Activated effector memory CD4-positive, alpha-beta T cell treated with Interleukin-2 at 50 U/mL for 16 hours (primary cell): ENCODE measurements at places on chromosomes 16 and 17.

DNA sequence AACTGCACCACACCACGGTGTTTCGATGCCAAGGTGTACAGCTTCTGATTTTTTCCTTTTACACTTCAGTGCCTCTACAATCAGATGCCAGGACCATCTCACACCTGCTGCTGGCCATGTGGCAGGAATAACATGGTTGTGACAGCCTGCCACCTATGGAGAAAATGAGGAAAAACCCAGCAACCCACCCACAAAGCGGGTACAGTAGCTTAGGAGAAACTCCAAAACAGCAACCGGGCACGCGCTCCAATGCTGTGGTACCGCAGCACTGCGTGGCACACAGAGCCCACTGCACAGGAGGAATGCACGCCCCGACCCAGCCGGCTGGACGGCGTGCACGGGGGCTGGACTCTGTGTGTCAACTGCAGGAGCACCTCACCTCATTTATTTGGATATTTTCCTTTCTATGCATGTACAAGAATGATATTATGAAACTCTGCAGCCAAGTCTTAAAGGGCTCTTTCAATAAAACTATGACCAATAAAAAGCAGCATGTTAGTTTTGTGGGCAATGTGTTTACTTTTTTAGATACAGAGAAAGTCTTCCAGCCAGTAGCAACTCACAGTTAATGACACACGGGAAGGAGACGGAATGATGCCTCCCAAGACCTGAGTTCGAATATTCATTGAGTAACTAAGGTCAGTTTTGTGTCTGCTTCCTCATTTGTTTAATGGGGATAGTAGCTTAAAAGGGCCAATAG, 45.9 kb downstream of the MAP1LC3B start:
- DNase-seq, result no peak

DNA sequence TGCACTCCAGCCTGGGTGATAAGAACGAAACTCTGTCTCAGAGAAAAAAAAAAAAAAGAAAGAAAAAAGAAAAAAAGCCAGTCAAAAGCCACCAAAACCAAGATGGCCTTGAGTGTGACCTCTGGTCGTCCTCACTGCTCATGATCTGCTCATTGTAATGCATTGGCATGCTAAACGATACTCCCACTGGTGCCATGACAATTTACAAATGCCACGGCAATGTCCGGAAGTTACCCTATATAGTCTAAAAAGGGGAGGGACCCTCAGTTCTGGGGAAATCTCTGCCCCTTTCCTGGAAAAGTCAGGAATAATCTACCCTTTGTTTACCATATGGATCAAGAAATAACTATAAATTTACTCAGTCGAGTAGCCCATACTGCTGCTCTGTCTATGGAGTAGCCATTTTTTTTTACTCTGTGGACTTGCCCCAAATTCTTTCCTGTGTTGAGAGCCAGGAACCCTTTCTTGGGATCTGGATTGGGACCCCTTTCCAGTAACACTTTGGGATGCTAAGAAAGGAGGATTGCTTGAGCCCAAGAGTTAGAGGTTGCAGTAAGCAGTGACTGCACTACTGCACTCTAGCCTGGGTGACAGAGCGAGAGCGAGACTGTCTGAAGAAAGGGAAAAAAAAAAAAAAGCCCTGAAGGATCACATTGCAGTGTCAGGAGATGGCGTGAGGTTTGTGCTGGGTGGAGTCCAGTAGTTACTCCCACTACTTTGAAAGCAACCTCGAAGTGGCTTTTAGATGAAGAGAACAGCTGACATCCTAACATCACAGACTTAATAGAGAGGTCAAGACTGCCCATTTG, 3.7 kb upstream of the TMEM231 start:
- no peak for DNase-seq

- no peak for DNase-seq
Observed at GRCh38 chr17:39599004-39599664, 8.6 kb downstream of the NEUROD2 start.

DNA sequence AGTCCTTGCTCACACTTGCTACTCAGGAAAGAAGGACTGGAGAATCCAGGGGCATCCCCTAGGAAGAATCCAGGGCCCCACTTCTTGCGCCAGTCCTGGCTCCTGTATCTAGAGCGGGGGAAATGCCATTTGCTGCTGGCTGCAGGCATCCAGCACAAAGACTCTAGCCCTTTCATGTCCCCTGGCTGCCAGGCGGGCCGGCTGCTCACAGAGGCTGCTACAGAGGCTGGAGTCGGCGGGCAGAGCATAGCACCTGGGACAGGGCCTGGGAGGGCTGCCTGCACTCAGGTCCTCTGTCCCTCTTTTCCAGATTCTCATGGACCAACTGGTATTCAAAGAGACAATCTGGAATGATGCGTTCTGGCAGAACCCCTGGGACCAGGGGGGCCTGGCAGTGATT, 13.8 kb downstream of the SMIM5 start:
- DNase-seq, result no peak

DNA sequence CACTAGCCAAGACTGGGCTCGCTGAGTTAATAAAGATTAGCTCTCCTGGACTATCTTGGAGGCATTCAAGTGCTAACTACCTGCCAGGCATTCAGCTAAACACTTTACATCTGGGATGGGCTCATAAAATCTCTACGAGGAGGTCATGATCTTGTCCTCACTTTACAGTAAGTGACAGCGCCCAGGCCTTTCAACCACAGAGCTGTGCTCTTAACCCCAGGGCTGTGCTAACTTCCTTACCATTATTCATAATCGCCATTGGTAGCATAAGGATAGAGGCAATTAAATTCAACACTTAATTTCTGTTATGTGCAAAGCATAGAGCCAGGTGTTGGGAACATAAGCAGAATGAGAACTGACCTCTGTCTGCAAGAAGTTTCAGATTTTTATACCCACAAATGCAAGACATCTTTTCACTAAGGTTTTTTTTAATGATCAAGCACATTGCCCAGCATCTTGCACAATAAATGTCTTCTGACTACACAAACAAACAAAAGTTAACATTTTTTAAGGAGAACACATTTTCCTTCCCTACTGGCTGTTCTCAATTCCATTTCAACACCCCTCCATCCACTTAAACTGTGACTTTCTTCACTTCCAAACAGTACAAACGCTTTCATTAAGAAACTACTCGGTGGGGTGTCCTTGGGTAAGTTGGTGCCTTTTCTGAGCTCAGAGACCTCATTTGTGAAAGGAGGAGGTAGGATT, 172.3 kb downstream of the C16orf78 start:
- no peak for DNase-seq

DNA sequence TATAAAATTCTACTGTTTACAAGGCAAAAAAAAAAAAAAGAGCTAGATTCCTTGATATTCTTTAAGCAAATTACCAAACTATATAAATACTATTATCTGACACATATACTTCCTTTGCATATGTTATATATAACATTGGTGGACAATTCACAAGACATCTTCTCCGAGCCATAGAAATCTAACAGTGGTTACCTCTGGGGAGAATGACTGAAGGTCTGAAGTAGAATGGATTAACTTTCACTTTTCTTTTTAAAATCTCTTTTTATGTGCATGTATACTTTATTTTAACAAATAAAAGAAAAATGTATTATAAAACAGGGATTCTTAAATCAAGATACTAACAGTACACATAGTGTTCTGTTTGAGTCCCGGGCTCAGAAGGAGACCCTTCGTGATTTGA, 131.0 kb downstream of the MRTFB start:
- no peak for DNase-seq

DNA sequence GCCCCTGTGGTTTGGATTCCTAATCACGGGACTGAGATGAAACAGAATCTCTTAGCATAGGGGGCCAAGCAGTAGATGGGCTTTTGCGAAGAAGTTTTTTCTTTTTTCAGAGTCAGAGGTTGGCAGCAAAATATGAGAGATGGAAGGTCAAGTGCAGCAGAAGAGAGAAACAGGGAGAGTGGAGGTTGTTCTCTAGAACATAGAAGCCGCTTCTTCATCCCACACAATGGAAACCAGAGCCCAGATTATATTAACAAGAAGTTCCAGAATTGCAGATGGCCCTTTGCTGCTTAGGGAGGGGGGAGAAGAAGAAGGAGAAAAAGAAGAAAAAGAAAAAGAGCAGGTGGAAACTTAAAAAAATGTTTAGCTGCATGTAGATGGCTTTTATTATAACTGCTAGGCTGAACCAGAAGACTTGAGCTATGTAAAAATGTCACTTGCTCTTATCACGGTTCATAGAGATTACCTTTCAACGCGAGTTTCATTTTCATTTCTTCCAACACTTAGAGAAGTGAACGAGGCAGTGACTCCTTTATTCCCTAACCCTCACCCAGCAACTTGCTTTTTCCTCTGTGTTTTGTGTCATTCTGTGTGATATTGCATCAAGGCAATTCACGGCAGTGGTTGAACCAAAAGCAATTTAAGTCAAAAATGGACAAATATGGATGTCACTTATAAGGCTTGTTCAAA, 737.5 kb downstream of the WWOX start:
- DNase-seq, result no peak

- DNase-seq, result no peak
Observed at GRCh38 chr17:76166168-76166567, 25.1 kb upstream of the FOXJ1 start.

GRCh38 chr17:42347606-42348005, 40.6 kb downstream of the STAT3 start:
- DNase-seq, result no peak

- no peak for DNase-seq
Observed at GRCh38 chr16:54932021-54932660, 1.5 kb downstream of the IRX5 start.

GRCh38 chr16:85195900-85196772, 83.9 kb upstream of the CIBAR2 start:
- DNase-seq, result no peak
